ENCODE measurements at places on chromosomes 3 and 15. TPM values are rescaled to one million over a fixed set of nuclear protein-coding genes. Genes with fewer than 3 reads are reported as not detected.

CYP19A1 gene
- total RNA-seq = not detected

GP9 gene
- total RNA-seq = not detected

CORO2B gene
- not detected for total RNA-seq

IL5RA gene
- not detected for total RNA-seq

SUSD5 gene
- not detected for total RNA-seq

ATXN7 gene
- 82.5 TPM for total RNA-seq

ARPC4 gene
- total RNA-seq = 292 TPM

CDCP1 gene
- total RNA-seq = 2.1 TPM

NTRK3 gene
- total RNA-seq = 0.37 TPM

ADGRG7 gene
- not detected for total RNA-seq

MST1R gene
- total RNA-seq = 4.8 TPM

WDR5B gene
- 5.0 TPM for total RNA-seq

GOLGA6L4 gene
- 1.2 TPM for total RNA-seq

MEIS2 gene
- total RNA-seq = not detected

VIPR1 gene
- 4.4 TPM for total RNA-seq

EPHA6 gene
- total RNA-seq = not detected

CACNA2D3 gene
- total RNA-seq = not detected

AMIGO3 gene
- total RNA-seq = 0.51 TPM

DNAJC13 gene
- total RNA-seq = 35.4 TPM

GOLGA8B gene
- 301 TPM for total RNA-seq

GABRB3 gene
- total RNA-seq = not detected

IVD gene
- 39.0 TPM for total RNA-seq

GXYLT2 gene
- total RNA-seq = 0.51 TPM

PP2D1 gene
- not detected for total RNA-seq

WDR93 gene
- total RNA-seq = not detected

Data from T-helper 1 cell treated with Interleukin-12 subunit alpha and Interleukin-12 subunit beta and Interleukin-4 antibody, amounts not matched to agents 30 ng/mL and 1 ng/mL, for 36 hours (primary cell).